Esophagus mucosa (tissue), 1 donor: ENCODE measurements at places on chromosomes 7 and 10.

DNA sequence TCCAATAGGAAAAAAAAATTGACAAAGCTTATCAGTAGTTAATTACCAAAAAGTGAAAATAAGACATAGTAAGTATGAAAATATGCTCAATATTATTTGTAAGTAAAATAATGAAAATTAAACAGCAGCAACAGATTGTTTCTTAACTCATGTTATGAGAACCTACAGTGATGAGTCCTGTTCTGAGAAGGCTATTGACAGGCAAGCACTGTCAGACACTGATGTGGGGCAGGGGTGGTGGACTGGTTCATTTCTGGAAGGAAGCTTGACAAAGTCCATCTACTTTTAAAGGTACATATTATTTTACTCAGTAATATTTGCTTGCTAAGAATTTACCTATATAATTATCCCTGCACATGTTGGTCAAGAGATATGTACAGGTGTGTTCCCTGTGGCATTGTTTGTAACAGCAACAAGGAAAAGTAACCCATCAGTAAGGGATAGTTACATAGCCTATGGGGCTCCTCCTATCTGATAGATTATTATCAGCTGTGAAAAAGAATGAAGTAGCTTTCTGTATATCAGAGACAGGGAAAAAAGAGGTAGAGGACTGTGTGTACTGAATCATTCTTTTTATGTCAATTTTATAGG, 161.6 kb downstream of the RTKN2 start:
- no peak for ATAC-seq

DNA sequence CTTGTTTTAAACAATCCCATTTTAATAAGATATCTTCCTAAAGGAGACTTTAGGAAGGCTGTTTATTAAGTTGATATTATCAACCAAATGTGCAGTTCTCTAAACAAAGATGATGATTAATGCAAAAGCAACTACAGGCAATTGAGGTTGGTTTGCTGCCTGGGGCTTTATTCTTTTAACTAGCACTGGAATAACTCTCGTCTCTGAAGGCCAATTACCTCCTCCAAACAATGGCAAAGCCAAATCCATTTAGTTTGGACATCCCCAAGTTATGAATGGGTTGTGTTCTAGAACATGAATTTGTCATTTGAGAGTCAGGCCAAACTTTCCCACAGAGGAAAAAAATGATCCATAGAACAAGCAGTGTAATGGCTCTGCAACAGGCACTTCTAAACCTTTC, 114.1 kb downstream of the SLC16A9 start:
- no peak for ATAC-seq

DNA sequence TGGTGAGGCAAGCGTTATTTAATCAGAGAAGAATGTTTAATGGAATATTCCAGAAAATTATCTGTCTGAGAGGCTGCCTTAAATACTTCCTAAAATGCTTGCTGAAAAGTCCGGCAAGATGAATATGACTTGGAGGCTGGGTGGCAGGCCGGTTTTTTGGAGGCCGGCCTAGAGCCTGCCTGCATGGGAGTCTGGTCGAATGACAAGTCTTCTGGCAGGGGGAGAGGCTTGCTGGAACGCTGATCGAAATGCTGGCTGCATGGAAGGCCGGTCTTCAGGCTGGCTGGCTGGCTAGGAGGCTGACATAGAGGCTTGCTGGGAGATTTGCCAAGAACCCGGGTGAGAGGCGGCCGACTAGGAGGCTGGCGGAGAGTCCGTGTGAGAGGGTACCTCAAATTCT, 135.7 kb downstream of the OR13A1 start:
- no peak for ATAC-seq

GRCh38 chr7:12964836-12965235, 277.4 kb downstream of the ARL4A start:
- ATAC-seq = no peak

DNA sequence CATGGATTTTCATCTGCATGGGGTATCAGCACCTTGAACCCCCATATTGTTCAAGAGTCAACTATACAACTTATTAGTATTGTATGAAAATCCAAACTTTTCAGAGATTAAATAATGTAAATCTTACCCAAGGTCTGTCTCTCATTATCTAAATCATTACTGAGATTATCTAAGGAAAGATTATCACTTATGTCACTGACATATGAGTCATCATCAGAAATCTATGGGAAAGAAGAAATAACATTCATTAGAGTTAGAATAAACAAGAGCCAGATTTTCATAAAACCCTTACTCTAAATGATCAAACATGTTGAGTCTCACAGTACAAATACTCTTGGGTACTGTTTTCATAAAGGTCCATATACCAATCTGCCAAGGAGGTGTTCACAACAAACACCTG, 83.3 kb upstream of the GSDME start:
- ATAC-seq = no peak

GRCh38 chr7:145718129-145718528, 398.5 kb upstream of the CNTNAP2 start:
- ATAC-seq = no peak

- ATAC-seq = no peak
These were observed 832.1 kb downstream of the CNTNAP2 start for GRCh38 chr7:146948703-146949102.

GRCh38 chr7:43631559-43631958, 48.7 kb downstream of the STK17A start:
- no peak for ATAC-seq

- ATAC-seq = no peak
These were observed 16.6 kb upstream of the ARPC1B start for GRCh38 chr7:99357701-99358490.

- ATAC-seq = peak; percentile 97
These were observed at the start of gene NET1 for GRCh38 chr10:5412277-5412941. NET1 (plus strand) TSS chr10:5412557; CDS start chr10:5412693, 136 bp downstream.

- ATAC-seq = no peak
These were observed 128.3 kb downstream of the EGFR start for GRCh38 chr7:55147101-55147500.

GRCh38 chr7:133429371-133429770, 176.5 kb downstream of the EXOC4 start:
- peak; percentile 83 for ATAC-seq

GRCh38 chr10:78351283-78351682, 317.6 kb downstream of the RPS24 start:
- no peak for ATAC-seq

DNA sequence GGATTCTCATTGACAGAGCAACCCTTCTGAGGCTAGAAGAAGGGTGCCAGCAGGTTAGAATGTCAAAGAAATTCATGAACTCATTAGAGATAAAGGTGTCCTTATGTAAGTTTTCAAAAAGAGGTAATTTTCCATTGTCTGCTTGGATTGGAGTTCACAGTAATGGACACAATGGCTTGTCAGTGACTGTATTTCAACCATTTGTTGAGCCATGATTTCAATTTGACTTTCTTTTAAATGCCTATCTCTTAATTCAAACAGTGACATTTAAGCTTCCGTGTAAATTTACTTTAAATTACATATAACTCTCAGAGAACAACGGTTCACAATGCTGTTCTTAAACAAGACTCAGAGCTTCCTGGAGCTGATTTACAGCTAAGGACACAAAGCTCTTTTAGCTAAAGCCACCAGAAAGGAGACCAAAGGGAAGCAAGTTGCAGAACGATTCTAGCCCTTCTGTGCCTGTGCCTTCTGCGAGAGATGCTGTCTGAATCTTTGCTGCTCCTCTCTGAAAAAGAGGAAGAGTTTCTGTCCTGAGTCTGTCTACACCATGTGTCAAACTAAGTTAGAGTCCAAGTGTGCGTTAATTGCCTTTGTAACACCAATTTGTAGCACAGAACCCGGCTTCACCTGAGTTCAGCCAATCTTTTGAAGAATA, 42.2 kb upstream of the PFKP start:
- ATAC-seq = no peak

DNA sequence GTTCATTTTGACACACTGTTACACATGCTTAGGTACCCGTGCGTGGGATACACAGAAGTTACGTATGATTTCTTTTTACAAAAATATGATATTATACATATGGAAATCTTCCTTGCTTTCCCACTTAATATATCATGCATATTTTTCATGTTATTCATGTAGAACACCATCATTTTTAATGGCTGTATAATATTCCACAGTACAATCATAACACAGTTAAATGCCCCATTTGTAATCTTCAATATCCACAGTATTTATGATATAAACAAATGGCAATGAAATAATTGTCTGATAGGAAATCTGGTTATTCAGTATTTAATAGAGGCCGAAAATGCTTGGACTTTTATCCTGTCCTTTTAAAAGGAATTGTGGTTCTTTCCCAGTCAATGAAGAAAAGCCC, 23.2 kb downstream of the VIPR2 start:
- ATAC-seq = no peak

DNA sequence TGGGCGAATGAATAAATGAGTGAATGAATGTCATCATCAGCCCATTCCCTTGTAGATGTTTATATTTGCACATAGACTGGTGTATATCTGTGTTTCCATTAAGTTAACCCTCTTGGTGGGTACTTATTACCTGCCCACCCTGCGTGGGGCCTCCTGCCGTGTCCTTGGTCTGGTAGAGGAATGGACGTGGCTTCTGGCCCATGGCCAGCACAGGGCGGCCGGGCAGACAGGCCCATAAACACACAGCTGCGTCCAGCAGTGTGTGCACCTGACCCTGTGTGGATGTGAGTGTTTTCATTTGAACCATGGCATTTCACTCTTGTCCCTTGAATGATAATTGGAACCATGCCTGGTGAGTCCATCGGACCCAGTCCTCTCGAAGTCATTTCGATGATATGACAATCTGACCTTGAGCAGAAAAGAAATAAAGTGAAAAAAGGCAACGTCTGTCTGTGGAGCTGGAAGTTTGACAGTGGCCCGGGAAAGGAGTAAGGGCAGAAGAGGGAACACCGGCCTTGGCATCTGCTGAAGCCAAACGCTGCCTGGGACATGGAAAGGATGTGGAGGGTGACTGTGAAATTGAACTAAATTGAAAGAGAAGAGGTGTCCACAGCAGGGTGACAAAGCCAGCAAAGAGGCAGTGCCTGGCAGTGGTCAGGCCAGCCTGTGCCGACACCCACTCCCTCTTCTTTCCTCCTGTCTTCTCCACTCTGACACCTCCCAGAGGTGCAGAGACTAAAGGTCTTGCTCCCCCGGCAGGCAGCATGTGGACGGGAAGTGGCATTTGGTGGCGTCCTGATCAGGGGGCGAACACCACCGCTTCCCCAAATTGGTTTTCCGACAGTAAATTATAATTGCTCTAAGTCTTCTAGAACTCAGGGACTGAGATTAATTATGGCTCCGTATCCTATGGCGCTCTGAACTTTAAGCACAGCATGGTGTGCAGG, 199.0 kb upstream of the ZMIZ1 start:
- ATAC-seq = no peak

DNA sequence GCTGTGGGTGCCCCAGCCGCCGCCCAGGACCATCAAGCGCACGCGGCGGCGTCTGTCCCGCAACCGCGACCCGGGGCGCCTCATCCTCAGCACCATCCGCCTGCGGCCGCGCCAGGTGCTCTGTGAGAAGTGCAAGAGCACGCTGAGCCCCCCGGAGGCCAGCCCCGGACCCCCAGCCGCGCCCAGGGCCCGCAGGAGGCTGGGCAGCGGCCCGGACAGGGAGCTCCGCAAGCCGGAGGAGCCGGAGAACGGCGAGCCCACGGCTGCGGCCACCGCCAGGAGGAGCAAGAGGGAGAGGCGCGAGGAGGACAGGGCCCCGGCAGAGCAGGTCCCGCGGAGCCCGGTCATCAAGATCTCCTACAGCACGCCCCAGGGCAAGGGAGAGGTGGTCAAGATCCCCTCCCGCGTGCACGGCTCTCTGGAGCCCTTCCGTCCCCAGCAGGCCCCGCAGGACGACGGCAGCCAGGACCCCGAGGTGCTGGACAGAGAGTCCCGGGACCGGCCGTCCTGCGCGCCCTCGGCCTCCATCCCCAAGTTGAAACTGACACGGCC, 8.0 kb downstream of the PWWP2B start:
- ATAC-seq = no peak

GRCh38 chr7:22582863-22583622, 83.1 kb upstream of the STEAP1B start:
- ATAC-seq = peak; percentile 63

DNA sequence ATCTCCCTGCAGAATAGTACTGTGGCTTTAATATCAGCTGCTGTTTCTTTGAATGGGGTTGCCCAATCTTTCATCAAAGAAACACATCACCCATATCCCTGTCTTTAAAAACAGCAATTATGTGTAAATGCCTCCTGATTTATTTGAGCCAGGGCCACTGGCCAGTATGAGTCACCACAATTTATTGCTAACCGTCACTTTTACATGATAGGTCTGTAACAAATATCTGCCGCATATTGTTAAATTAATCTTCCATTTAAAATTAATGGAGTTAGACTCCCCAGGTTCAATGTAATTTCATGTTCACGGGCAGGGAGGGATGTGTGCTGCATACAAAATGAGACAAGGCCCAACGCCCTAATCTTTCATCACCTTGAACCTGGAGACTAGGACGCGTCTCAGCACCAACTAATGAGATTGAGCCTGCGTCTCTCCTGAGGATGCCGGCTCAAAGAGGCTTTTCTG, 673.4 kb downstream of the AUTS2 start:
- peak; percentile 72 for ATAC-seq

- peak; percentile 90 for ATAC-seq
These were observed 316.5 kb downstream of the ADARB2 start for GRCh38 chr10:1420661-1421362.

DNA sequence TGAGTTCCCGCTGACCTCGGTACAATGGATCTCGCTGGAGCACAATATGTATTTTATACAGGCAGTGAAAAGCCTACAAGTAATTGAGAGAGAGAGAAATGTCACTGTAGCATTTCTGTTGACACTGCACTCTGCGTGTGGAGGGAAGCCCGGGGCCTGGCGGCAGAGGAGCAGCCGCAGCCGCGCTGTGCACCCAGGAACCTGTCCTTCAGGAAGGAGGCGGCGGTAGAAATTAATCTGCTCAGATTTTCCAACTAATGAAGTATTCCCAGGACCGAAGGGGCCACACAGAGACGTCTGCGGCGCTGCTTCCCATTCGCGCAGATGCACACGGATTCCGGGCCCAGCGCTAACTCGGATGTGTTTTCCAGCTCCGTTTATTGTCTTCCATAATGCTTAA, 170.1 kb downstream of the EBF3 start:
- no peak for ATAC-seq

DNA sequence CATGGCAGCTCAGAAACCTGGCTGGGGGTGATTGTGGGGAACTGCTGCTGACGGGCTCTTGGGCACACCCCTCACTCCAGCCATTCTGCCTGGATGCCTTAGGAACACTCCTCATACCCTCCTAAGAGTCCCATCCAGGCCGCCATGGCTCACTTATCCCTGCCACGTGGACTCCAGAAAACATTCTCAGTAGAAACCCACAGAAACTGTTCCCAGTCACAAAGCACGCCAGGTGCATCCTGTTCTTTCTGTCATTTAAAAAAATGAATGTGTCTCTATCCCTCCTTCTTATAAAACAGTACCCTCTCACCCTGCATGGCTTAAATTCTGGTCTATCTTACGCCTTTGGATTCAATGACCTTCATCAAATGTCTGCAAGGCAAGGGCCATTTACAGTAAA, 177.7 kb downstream of the CUX1 start:
- ATAC-seq = no peak

- ATAC-seq = no peak
These were observed 77.2 kb upstream of the CALCR start for GRCh38 chr7:93651603-93652159.

- ATAC-seq = peak; percentile 59
These were observed 186.8 kb downstream of the USP6NL start for GRCh38 chr10:11424456-11425295.

- no peak for ATAC-seq
These were observed 683.9 kb downstream of the MAGI2 start for GRCh38 chr7:78769481-78770101.
